ENCODE measurements at places on chromosomes 1 and 21.

DNA sequence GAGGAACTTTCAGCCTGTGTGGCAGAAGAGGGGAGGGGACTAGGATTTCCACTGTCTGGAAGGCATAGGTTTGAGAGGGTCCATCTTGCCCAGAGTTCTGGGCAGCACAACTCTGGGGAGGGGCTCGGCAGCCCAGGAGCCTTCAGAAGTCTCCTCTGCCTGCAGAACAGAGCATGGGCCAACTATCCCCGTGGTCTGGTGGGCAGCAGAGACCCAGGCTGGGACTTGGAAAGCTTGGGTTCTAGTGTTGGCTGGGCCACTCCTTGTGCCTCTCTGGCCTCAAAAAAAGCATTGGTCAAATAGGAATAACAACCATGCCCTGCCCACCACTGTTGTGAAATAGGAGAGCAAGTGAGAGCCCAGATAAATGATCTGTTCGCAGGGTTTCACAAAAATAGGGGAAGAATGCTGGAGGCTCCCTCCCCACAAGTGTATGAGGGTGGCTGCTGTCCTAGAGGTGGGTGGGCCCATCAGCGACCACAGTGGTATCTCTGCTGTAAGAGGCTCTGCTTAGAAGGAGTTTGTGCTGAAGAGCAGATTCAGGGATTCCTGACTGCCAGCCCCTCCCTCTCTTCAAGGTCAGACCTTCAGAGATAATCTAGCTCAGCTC, 8.9 kb downstream of the EPHA10 start:
- DNase-seq: no peak

- DNase-seq: no peak
Measured at GRCh38 chr1:100415498-100415778, 63.1 kb downstream of the CDC14A start.

DNA sequence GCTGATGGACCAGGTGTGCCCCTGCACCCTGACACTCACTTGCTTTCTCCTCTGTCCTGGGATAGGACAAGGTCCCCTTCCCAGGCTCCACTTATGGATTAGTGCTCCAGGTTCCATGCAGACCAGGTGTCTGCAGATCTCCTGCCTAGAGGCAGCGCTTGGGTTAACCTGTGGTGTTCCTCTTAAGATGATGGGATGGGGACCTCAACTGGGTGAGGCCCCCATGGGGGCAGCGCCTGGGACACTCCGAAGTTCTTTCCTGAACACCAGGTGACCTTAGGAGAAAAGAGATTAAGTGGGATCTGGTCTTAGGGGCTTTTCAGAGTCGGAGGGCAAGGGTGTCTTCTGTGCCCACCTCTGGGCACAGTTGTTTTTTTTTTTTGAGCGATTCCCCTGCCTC, 21.2 kb downstream of the TNNT2 start:
- DNase-seq: no peak

DNA sequence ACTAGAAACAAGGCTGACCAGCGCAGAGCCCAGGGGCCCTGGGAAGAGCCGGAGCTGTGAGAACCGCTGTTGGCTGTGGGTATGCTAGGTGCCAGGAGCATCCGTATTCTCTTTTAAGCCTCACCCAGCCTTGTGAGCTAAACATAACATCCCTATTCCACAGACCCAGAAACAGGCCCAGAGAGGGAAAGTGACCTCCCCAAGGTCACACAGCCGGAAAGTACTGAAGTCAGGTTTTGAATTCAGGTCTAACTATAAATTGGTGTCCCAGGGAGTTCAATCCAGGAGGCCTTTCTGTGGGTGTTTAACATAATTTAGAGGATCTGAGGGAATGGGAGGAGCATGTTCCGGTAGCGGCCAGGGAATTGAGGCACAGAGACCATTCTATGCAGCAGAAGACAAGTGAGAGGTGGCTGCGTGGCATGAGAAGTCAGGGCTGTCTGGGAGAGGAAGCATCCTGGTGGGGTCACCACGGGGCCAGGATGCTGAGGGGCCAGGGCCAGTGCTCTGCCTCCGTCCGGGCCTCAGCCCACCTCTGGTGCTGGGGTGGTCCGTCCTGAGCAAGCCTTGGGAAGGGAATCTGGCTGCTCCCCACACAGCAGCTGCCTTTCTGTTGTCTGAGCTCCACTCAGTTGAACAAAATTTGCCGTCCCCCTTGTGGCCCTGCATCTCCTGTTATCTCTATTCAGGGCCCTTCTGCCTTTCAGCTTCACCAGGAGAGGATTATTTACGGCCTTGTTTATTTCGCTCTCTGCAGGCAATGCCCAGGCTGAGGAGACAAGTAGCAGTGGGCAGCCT, 338.8 kb upstream of the VAMP3 start:
- DNase-seq: no peak

GRCh38 chr1:205948039-205948438, 4.8 kb upstream of the SLC26A9 start:
- no peak for DNase-seq

DNA sequence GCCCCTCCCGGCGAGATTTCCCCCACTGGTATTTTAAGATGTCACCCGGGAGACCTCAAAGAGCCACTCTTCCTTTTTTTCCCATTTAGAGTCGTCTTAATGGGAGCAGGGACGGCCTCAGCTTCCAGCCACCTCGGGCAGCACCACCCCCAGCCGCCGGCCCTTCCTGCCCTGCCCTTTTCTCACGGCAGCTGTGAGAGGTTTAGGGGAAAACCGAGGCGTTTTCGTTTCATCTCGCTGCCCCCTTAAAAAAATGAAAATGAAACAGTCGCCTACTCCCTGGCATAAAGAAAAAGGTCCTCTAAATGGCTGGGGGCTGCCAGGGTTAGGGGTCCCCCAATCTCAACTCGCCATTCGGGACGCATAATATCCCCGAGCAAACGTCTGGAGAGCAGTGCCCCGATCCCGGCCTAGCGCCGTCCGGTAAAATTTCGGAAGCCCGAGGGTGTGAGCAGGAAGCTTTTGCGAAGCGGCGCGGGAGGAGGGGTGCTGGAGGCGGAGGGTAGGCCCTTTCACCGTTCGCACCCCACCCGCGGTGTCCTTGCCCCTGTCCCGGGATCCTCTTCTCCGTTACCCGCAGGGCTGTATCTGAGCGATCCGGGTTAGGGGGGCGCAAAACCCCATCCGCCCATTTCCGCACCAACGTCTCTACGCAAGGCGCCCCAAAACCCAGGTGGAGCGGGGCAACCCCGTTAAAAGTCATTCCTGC, 1.2 kb downstream of the RUNX3 start:
- peak; percentile 57 for DNase-seq

- DNase-seq: peak; percentile 40
Measured at GRCh38 chr1:236159704-236160539, 17.6 kb downstream of the GPR137B start.

DNA sequence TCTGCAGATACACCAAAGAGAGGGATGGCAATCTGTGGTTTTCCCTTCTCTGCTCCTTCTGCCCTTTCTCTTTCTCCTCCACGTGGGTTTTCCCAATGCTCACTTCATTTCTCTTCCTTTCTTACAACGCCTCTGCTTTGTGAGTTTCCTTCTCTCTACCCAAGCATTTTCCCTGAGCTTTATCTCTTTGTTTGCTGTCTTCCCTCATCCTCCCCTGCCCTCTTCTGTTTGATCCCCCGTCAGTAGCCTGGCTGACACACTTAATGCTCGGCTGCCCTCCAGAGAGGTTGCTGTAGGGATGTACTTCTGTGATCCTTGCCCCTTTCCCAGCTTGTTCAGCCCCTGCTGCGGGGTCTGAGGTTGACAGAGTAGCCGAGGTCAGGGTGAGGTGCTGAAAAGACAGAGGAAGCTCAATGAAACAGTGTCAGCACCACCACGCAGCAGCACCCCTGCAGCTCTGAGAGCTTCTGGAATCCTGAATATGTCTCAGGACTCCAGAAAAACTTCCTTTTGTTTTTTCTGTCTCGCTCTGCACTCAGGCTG, 6.0 kb downstream of the EDARADD start:
- no peak for DNase-seq

DNA sequence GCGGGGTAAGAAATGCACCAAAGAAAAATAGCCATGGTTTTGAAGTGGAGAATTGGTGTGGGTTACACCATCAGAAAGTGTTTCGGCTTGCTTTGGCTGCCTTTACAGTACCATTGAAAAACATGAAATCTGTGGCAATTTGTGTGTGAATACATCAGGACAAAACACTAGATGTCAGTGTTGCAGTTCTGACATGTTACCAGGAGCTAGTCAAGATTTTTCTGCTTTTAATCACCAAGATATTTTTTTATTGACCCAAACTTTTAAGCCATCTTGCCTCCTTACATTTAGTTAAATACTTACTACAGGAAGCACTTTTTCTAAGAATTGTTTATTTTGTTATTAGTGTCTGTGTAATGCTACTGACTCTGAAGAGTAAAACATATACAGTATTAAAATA, 14.3 kb downstream of the RRP15 start:
- no peak for DNase-seq

DNA sequence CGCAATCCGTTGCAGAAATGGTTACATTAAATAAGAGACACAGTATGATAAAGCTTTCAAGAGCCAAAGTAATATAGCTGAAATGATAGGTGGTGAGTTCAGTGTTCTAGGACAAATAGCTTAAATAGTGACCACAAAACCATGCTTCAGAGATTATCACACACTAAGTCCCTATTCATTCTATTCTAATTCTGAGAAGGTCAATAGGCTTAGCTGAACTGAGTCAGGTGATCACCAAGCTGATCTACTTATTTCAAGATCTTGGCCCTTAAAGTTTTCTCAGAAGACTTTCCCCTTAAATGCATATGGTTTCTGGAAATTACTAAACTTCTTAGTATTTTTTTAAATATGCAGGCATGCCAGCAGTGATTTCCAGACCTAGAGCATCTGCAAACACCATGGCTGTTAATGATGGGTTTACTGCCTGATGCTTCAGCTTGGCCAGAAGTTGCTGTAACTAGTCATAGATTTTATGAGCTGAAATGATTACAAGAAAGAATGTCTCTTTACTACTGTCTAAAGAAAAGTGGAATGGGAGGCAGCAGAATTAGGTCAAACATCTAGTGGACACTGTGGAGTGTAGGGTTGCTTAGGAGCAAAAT, 242.9 kb downstream of the ST6GALNAC3 start:
- DNase-seq: no peak

DNA sequence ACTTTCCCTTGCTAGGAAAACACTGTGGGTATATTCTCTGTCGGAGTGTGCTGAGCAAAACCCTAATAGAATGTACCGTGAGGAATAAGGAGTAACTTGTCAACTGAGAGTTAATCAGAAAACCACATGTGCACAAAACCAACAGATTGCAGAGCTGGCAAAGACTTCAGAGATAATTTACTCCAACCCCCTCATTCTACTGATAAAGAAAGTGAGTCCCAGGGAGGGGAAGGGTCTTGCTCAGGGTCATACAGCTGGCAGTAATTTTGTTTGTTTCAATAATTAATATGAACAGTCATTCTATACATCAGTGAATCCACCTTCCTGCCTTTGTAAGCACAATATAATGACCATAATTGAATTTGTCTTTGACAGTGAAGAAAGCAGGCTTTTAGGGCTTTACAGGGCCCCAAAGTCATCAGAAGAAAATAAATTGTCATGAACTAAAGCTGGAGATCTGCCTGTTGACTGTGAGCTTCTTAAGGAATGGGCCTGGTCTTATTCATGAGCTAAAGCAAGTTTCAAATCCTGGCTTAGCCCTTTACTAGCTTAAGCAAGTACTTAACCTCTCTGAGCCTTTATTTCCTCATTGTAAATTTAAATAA, 67.2 kb upstream of the HOOK1 start:
- DNase-seq: no peak

- no peak for DNase-seq
Measured at GRCh38 chr1:246417152-246417812, 89.8 kb downstream of the SMYD3 start.

DNA sequence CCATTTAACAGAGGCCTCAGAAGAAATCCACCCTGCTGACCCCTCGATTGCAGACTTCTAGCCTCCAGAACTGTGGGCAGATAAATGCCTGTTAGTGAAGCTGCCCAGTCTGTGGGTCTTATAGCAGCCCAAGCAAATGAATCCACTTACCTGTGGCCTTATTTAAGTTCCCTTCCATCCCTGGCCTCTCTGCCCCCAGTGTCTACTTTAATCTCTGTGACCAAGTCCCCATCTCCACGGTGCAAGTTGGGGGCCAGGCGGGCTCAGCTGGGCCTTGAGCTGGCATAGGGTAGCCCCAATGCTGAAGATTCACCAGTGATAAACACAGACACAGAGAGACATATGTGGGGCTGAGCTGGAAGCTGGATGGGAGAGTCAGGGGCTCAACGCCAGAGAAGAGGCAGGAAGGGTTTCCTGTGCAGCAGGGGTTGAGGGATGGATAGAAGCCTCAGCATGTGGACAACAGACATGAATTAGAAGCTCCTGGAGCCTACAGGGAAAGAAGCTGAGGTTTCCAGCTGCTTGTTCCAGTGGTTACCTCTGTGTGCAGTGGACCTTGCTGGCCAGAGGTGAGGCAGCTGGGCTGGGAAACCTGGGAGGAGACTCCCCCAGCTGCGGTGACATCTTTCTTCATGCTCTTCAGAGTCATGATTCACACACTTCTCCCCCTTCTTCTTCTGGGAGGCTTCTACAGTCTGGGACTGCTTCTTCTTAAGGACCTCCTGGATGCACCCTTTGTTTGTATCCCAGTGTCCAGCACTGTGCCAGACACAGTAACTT, 13.4 kb upstream of the B3GALT5 start:
- DNase-seq: no peak

DNA sequence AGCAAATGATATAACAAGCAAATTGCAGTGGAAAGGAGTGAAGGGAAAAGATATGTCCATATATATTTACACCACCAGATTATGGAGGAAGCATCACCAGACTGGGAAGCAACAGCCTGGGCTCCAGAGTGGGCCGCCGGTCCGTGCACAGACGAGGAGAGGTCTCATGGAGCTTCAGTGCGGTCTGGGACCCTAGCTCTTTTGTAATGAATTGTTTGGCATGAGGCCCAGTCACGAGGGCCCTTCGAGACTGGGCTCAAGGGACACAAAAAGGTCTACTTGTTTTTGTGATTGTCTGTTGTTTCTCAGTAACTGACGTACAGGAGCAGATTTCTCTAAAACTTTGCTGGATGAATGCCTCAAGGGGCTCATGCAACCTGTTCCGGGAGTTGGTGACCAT, 12.9 kb upstream of the STUM start:
- no peak for DNase-seq

DNA sequence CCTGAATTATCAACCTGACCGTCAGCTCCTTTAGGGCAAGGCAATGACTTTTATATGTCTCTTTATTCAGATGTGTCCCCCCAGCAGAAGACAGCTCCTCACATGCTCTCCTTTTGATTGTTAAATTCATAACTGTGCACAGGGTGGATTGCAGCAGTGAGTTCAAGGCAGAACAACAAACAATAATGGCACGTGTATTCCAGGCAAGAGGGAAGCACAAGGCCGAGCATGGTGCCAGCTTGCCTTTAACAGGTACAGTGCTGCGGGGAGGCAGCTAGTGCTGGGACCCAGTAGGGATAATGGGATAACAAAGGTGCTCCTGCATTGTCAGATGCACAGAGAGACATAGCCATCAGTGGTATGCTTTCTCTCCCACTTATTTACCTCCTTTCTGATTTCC, 248.4 kb downstream of the RHOU start:
- DNase-seq: no peak

Measured in sigmoid colon (tissue), 7 donors.